CD4-positive, alpha-beta T cell treated with Interleukin-6 at 100 ng/mL for 8 hours (primary cell): ENCODE measurements at places on chromosomes 3 and 15.

- DNase-seq = no peak
Observed at GRCh38 chr3:168212664-168213285, 117.1 kb upstream of the GOLIM4 start.

DNA sequence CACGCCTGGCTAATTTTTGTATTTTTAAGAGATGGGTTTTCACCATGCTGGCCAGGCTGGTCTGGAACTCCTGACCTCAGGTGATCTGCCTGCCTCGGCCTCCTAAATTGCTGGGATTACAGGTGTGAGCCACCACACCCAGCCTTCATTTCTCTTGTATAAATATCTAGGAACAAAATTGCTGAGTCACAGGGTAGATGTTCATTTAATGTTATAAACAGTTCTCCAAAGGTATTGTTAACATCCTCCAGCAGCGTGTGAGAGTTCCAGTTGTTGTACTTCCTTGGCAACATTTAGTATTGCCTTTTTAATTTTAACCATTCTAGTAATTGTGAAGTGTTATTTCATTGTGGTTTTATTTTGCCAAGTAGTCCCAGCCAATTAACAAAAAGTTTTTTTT lies 23.6 kb upstream of the MTMR14 start:
- no peak for DNase-seq

DNA sequence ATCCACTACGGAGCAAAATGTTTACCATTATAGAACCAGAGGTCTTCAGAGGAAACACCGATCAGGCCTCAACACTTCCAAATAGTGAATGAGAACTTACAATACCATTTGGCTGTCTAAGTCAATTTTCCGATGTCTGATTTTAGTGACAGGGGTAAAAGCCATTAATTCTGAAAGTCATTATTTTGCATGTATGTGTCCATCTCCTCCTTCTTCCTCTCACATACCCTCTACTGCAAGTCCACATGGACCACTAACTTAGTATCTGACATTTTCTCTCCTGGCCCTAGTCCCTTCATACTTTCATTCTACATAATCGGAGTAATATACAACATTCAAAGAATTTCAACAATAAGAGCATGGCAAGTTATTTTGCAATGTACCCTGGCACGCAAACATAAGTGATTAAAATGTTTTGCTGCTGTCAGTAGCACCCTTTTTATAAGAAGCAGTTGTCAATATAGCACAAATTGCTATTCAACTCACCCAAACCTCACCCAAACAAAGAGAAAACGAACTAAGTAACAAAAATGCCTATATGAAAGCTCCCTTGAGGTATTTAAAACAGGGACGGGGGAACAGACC lies 1.9 kb downstream of the TOP2B start:
- DNase-seq = no peak

- peak; percentile 41 for DNase-seq
Observed at GRCh38 chr3:108091498-108092250, 843 bp upstream of the CD47 start.

- DNase-seq = no peak
Observed at GRCh38 chr15:94421706-94422105, 190.3 kb downstream of the MCTP2 start.

- no peak for DNase-seq
Observed at GRCh38 chr15:94840794-94841783, 609.7 kb downstream of the MCTP2 start.

DNA sequence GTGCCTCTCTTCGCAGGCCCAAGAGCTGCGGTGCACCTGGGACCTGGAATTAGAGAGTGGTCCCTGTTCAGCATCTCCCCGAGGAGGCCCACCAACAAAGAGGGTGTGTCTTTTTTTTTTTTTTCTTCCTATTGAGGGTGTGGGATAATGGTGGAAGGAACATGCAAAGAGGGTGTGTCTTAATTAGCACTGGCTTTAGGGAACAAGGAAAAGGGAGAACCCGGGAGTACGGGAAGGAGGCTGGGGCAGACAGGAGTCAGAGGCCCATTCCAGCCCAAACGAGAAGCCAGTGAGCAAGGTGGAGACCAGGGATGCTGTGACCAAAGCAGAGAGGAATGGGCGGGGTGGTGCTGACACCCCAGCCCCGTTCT lies 429 bp upstream of the LOXL1 start:
- no peak for DNase-seq

GRCh38 chr3:50411229-50411628 lies 51.9 kb upstream of the TMEM115 start:
- no peak for DNase-seq

- no peak for DNase-seq
Observed at GRCh38 chr15:38308797-38309196, 56.2 kb downstream of the SPRED1 start.

GRCh38 chr3:155963570-155963969 lies 93.1 kb downstream of the GMPS start:
- DNase-seq = no peak

GRCh38 chr3:139339219-139339906 lies 4.5 kb upstream of the MRPS22 start:
- DNase-seq = no peak

DNA sequence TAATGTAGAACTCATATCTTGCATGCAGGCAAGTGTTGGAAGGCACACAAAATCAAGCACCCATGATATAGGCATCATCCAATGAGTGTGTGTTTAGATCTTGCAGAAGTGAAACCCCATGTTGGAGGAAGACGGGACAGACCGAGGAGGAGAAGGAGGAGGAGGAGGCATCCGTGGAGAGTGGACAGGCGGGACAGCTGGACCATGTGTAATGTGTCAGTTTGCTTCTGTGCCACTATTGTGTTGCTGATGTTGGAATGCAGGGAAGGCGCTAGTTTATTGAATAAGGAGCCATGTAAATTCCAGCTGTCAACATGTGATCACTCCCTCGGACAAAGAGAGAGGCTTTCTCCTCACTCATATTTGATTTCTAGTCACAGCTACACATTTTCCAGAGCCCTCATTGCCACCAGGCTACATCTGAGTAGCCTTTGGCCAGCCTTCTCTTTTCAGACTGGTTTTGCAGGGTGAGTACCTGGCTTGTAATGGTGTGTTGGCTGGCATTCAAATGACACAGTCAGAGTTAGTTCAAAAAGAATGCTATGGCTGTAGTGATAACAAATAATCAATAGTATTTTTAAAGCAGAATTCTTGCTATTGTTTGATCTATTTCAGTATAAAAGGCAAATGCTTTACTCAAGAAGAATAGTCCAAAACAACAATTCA lies 1037.6 kb upstream of the NR2F2 start:
- DNase-seq = no peak

DNA sequence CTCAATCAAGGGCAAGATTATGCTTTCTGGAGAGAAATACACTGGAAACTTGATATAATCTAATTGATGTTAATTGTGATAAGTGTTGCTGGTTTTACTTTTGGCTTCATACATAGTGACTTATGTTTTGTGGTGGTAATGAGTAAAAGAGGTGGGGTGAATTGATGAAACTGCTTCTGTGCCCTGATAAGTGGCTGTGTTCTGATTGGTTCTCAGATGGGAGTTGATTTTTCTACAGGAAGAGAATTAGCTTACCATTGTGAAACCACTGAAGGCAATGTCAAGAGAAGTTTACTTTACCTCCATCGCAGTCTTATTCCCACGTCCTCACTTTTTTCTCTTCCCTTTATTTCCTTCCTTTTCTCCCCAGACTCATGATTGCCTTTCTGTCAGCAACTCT lies 23.8 kb downstream of the TMEM45A start:
- DNase-seq = no peak

GRCh38 chr15:28107111-28107903 lies 8.2 kb upstream of the OCA2 start:
- DNase-seq = no peak

- no peak for DNase-seq
Observed at GRCh38 chr15:85709250-85709649, 85.5 kb downstream of the KLHL25 start.

DNA sequence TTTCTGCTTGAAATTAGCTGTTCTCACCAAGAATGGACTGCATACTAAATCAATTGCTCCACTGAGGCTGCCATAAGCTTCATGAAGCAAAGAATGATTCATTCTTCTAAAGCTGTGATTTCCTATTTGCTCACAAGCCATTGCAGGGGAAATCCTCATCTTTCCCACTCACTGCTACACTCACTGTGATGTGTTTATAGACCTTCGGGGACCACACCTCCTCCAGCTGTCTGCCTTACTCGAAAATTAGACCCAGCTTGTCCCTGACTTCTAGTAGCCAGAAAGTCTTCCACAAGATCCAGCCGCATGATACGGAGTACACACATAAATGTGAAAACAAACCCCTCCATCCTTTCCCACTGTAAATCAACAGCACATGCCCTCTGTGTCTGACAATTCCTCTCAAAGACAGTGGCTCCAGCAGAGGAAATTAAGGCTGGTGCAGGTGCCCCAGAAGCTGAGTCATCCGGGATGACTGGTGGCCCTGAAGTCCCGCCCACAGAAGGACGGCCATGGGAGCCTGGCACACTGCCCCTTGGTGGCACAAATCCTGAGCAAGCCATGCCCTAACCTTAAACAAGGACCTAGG lies 172.0 kb downstream of the STT3B start:
- DNase-seq = no peak

DNA sequence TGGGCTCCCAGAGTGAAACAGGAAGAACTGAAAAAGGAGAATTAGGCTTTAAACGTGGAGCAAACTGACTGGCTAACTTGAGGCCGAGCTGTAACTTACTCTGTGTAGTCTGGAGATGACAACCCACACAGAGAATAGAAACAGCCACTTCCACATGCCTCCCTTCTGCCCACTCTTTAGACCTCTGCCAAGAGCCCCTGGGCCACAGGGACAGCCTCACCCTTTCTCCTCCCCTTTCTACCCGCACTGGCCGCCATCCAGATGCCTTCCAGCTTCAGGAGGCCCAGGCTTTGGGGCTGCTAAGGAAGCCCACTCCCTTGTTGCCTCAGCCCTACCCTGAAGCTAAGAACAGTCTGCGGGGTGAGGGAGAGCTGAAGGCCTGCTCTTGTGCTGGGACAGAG lies 6.8 kb downstream of the ARHGAP31 start:
- DNase-seq = no peak

DNA sequence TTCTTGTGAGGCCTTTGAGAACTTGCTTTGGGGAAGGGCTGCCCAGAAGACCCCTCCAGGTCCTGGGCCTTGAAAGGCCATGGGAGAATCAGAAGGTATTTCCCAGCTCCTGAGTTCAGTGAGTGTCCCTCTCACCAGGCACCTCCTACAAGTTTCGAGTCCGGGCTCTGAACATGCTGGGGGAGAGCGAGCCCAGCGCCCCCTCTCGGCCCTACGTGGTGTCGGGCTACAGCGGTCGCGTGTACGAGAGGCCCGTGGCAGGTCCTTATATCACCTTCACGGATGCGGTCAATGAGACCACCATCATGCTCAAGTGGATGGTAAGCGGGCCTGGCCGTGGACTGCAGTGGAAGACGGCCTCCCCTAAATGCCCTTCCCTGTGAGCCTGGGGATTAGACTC lies 68.3 kb downstream of the BOC start:
- no peak for DNase-seq

GRCh38 chr3:184157206-184157605 lies 2.0 kb downstream of the DVL3 start:
- no peak for DNase-seq

- peak; percentile 49 for DNase-seq
Observed at GRCh38 chr3:36868614-36869436, 76.0 kb downstream of the TRANK1 start.

DNA sequence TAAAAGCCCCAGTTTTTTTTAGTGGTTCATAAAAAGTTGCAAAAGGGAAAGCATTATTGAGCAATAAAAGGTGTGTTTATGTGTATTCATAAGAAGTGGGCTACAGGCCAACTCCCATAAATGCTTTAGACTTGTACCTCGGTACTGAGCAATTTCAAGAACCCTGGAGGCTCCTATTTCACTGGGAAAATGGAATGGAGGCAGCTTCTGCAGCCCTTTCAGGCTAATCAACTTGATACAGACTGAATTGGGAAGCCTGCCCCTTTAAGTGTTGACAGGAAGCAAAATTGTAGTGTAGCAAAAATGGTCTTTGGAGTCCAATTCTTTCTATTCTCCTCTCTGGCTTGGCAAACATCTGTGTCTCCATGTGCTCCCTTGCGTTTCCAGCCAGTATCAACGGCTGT lies 118.8 kb downstream of the ECT2 start:
- no peak for DNase-seq

GRCh38 chr3:149726716-149727407 lies 25.4 kb downstream of the COMMD2 start:
- no peak for DNase-seq

- DNase-seq = no peak
Observed at GRCh38 chr15:42073418-42073817, 20.9 kb downstream of the PLA2G4D start.

GRCh38 chr3:71006810-71007785 lies 576.4 kb downstream of the FOXP1 start:
- peak; percentile 20 for DNase-seq

DNA sequence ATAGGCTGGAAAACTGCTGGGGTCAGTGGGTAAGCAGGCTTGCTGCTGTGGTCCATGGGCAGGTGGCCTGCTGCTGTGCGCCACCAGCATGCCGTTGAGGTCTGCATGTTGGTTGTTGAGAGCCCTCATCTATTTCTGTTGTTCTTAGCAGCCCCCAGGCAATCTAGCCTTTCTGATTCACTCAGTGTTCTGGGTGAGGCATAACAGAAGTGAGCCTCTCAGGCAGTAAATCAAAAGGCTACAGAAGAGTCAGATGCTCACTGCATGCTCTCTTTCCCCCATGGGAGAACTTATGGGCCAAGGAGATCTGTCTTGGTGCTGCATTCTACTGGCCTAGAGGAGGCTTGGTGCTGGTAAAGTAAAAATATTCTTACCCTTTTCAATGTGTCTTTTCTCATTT lies 67.8 kb upstream of the ATP10A start:
- no peak for DNase-seq

GRCh38 chr3:23004971-23005370 lies 198.2 kb upstream of the UBE2E2 start:
- no peak for DNase-seq

DNA sequence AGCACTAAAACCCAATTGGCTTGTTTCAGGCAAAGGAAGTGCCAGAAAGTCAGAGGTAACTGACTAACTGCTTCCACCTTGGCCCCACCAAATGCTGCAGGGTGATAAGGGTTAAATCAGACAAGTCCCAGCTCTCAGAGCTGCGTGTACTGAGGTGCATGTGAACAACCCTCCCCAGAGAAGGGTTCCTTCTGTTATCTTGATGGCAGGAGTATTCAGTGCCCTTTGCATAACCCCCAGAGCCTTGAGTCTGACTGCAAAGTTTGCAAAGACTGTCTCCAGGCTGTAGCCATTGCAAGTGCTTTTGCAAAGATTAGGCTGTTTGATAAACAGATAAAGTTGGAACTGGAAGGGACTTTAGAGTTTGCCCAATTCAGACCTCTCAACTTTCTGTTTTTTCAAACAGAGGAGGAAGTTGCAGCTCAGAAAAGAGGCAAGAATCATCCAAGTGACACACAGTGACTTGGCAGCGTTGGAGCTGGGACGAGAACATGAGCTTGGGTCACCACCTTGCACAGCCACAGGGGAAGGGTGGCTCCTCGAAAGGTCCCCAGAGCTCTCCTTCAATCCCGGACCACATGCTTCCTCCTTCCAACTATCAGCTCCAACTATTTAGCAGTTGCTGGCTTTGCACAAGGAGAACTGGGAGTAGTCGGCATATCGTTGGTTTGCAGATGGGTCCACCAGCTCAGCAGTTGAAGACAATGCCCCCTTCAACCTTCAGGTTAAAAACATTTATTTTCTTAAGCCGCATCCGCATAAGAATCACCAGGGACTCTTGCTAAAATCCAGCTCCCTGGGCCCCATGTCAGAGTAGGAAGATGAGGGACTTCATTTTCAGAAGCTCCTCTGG lies 224.8 kb upstream of the HES1 start:
- DNase-seq = no peak

- DNase-seq = peak; percentile 11
Observed at GRCh38 chr3:157201648-157202278, 41.8 kb upstream of the CCNL1 start.
